Dermis blood vessel endothelial cell (primary cell): ENCODE measurements at places on chromosomes 7 and 10.

GRCh38 chr7:51067258-51067657 is 249.4 kb downstream of the COBL start:
- DNase-seq = no peak

GRCh38 chr7:137590756-137591305 is 247.3 kb upstream of the PTN start:
- DNase-seq = no peak

DNA sequence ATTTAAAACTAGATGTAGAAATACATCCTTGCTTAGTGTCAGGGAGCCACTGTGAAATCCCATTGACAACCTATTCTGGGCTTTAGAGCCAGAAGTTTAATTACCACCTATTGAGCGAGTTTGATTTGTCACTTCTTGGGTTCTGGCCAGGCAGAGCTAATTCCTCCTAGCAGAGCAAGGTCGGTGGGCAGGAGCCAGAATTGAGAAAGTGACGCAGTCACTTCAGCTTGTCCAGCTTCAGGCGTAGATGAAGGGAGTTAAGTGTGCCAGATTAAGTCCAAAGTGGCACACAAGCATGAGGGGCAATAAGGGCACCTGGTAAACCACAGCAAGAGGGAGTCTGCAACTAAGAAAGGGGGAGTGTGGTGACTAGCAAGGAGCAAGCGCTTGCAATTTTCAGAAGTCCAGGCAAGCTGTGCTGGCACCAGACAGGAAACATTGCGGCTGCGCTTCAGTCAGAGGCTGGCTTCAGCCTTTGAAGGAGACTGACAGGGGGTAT is 119.4 kb downstream of the ST7 start:
- peak; percentile 73 for DNase-seq

GRCh38 chr7:82291931-82292330 is 151.6 kb downstream of the CACNA2D1 start:
- DNase-seq = peak; percentile 54

DNA sequence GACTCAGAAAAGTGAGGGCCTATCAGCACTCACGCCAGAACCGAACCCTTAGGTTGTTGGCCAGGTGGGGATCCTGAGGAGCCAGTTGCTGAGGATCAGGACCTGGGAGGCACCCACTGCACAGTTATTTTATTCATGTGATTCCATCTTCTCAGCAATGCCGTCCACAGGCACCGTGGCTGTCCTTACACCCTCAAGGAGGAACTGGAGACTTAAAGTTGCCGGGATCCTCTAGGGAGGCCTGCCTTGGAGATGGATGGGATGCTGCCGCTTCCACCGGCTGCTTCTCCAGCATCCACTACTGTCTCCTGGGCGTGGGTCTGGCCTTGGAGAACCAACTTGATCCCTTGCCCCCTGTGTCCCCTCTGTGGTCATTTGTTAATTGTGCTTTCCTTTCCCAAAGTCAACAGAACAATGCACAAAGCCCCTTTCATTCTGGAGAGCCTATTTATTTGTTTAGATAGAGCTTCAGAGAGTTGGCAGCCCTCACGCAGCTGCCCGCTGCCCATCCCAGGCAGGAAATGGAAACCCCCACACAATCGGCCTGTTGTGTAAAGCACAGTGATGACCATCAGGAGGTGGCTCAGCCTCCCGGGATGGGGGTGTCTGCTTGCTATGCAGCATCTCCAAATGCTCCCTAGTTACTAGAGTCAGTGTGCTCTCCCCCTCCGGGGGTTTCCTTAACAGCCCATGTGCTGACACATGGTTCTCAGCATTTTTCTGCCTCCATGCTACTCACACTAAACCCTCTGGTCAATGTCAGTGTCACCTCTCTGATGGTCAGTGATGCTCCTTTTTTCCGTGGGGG is 52.9 kb upstream of the IGFBP3 start:
- DNase-seq = peak; percentile 41

GRCh38 chr7:116180302-116180701 is 30.0 kb upstream of the TES start:
- peak; percentile 77 for DNase-seq

DNA sequence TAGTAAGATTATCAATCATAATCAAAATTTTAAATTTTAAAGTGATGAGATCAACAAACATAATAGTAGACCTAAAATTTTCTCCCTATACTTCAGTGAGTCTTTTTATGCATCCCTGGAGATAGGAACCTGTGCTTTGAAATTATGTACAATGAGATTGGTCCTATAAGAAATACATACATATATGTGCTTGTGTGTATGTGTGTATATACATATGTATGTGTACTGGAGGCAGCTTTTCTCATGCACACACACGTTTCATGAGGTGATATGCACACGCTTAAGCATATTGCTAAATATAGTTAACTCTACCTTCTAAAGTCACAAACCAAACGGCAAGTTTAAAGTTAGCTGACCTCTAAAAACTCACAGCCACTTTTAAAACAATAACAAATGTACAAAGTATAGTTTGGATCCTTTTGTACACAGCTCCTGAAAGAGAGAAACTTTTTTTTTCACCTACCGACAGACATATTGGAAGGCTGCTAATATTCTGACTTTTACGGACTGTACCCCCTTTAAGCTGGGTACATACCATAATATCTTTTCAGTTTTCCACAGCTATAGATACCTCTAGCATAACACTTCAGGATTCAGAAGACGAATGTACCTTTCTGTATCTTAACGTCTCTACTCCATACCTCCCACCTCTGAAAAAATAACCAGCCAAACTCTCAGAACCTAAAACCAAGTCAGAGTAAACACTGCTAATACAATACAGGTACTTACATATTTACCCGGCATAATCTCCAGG is 3.3 kb downstream of the ITGB1 start:
- no peak for DNase-seq

DNA sequence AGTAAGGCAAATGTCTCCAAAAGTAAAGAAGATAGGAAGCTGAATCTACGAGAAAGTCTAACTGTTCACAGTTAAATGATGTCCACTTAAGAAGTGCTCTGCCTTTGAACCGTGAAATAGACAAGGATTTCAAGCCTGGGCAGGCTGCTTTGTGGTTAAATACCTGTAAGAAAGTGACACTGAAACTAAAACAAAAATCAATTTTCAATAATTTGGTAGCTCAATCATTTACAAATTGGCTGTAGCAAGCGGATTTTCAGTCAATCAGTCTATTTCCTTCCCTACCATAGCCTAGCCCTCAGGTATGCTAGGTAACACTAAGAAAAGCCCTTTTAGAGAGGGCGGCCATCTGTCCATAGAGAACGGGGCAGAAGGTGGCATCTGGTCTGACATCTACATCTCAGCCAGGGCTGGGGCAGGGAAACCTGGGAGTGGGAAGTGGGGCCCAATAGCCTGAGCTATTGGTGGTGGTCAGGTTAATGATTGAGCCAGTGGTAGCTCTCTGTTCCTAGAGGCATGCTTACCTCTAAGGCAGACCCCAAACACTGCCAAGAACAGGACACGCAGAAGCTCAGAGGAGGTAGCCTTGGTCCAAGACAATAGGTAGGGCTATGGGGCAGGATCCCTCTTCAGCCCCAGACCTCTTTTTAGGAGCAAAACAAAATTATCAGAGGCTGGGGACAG is 223.2 kb downstream of the CCSER2 start:
- DNase-seq = no peak

GRCh38 chr7:50793120-50793946 is 10.6 kb upstream of the GRB10 start:
- peak; percentile 76 for DNase-seq

GRCh38 chr7:2567679-2568278 is 9.0 kb downstream of the IQCE start:
- peak; percentile 65 for DNase-seq

- DNase-seq = no peak
Measured at GRCh38 chr7:111982133-111982532, 224.1 kb downstream of the DOCK4 start.

GRCh38 chr7:3112479-3113134 is 68.9 kb upstream of the CARD11 start:
- DNase-seq = no peak

GRCh38 chr7:30567081-30567480 is 27.6 kb upstream of the GARS1 start:
- no peak for DNase-seq

- no peak for DNase-seq
Measured at GRCh38 chr10:76408646-76409045, 977.2 kb downstream of the LRMDA start.

- DNase-seq = peak; percentile 48
Measured at GRCh38 chr7:44761207-44762161, 12.8 kb downstream of the ZMIZ2 start.

DNA sequence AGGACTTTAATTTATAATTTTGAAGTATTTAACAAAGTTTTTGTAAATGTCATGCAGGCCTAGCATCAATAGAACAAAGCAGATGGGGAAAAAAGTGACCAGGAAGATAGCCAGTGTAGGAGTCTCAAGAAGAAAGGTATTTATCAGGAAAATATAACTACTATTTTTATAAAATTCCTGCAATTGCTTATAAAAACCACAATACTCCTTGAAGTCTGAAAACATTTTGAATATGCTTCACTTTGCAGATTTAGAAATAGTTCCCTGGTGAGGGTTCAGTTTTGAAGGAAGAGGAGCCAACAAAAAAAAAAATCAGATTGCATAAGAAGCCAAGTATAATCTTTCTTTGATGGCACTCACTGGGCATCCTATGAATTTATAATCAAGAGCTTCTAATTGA is 34.1 kb downstream of the MTERF1 start:
- no peak for DNase-seq

DNA sequence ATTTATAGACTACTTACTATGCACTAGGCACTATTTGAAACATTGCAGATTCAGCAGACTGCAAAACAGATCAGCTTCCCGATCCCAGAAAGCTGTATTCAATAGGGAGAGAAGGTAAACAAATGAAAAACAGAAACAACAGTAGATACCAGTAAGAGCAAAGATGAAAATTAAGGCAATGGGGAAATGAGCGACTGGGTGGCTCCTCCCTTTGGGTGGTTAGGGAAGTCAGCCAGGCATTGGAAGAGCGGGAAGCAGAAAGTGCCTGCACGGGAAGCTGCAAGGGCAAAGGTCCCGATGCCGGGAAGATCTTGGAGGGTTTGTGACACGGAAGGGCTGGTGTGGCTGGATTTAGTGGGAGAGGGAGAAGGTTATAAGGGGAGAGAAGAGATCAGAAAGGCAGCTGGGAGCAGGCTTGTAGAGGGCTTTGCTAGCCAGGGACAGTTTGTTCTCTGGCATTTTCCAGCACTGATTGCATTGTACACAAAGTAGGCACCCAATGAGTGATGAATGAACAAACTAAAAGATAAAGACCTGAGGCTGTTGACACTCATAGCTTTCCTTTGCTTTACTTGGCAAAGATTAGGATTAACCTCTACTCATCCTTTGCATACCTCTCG is 67.8 kb downstream of the NAMPT start:
- peak; percentile 86 for DNase-seq

- DNase-seq = no peak
Measured at GRCh38 chr10:48302515-48303476, 3.7 kb upstream of the MAPK8 start.

GRCh38 chr7:78020874-78021249 is 222.3 kb downstream of the PHTF2 start:
- no peak for DNase-seq

DNA sequence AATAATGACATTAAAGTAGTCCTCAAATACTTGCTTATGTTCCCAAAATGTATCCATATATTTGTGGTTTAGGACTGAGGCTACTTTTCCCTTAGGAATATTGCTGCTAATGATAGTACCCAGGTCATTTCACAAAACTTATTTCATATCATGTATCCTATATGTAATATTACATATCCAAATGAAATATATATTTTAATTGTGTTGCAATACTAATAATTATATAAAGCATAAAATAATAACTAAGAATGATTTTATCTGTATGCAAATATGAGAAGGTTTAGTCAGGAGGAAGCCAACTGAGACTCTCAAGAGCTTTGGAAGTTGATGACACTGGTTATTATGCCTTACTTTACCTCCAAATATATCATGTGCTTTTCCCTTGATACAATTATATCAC is 231.5 kb upstream of the KLF14 start:
- DNase-seq = no peak

DNA sequence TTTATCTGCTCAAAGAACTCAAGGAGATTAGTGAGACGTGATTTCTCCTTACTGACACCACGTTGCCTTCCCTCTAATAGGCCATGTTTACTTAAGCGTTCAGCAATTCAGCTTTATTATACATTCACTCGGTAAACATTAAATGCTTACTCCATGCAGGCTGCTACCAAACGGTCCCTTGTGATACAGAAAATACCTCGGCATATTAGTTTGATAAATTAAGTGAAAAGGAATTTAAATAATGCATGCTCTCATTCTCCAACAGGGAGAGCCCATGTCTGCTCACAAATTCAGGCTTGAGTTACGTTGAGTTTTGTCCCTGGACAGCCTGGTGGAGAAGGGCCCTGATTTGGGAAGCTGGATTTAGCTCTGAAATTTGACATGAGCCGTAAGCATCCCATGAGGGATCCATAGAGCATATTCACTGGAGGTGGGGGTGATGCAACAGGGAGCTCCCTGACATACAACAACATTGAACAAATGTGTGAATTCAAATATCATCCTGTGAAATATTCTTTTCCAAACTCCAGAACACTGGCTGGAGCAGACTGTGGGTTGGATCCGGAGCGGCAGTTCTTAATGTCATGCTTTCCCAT is 86.3 kb downstream of the TBXAS1 start:
- no peak for DNase-seq

GRCh38 chr10:59336632-59337031 is 25.7 kb downstream of the FAM13C start:
- DNase-seq = no peak

- no peak for DNase-seq
Measured at GRCh38 chr7:28231176-28231575, 50.6 kb upstream of the JAZF1 start.

GRCh38 chr7:13541326-13541725 is 448.1 kb downstream of the ETV1 start:
- no peak for DNase-seq

DNA sequence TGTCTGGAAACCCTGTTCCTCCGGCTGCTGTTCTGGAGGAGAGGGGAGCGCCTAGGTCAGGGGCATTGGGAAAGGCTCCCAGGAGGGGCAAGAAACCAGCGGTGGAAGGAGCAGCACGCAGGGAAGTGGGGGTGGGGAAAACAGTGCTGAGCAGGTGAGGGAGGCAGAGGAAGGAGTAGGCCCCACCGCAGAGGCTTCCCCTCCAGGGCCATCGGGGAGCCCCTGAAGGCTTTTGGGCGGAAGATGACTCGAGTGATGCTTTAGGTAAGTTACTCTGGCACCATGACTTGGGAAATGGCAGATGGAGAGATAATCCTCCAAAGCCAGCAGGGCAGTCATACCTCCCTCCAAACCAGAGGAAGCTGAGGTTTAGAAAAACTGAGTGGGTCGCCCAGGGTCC is 106.5 kb upstream of the ANLN start:
- DNase-seq = no peak

DNA sequence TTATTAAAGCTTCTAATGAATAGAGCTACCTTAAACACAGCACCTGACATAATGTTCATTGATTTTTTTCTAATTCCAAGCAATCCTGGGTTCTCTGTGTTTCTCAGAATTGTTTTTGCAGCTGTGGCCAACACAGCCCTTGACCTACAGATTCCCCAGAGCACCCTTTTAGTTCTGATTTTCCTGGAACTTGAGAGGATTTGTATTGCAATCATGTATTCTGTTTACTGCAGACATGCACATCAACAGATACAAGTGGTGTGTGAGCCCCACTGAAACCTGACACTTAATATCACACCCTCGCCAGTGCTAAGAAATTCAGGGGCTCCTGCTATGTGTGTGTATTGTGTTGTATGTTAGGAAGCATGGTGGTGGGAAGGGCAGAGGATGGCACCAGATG is 344.2 kb upstream of the POM121L12 start:
- no peak for DNase-seq

- DNase-seq = no peak
Measured at GRCh38 chr10:74901301-74901700, 74.9 kb downstream of the KAT6B start.
